ENCODE measurements at places on chromosomes 2 and 18.

DNA sequence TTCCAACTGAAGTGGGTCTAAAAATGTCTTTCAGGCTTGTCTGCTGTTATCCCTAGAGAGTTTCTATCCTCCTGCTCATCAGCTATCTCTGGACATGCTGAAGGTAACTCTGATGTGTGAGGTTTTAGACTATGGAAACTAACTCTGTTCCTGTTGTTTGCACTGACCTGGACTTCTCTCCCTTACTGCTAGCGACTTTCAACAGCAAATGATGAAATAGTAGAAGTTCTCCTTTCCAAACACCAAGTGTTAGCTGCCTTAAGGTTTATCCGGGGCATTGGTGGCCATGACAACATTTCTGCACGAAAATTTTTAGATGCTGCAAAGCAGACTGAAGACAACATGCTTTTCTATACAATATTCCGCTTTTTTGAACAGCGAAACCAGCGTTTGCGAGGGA is 26.9 kb downstream of the RMC1 start:
- H3K27ac ChIP-seq: no peak overlapping the region
- no peak overlapping the region for H3K4me3 ChIP-seq
- no peaks in the 10 kb centered on the region for H3K27me3 ChIP-seq
- no peak for DNase-seq
- H3K36me3 ChIP-seq: peaks cover 98% of the 10 kb centered on the region
- H3K4me1 ChIP-seq: no peaks in the 10 kb centered on the region

GRCh38 chr2:68435615-68436014 is 31.5 kb downstream of the FBXO48 start:
- DNase-seq: no peak
- H3K36me3 ChIP-seq: no peaks in the 10 kb centered on the region
- H3K27me3 ChIP-seq: no peaks in the 10 kb centered on the region
- no peak overlapping the region for H3K27ac ChIP-seq

DNA sequence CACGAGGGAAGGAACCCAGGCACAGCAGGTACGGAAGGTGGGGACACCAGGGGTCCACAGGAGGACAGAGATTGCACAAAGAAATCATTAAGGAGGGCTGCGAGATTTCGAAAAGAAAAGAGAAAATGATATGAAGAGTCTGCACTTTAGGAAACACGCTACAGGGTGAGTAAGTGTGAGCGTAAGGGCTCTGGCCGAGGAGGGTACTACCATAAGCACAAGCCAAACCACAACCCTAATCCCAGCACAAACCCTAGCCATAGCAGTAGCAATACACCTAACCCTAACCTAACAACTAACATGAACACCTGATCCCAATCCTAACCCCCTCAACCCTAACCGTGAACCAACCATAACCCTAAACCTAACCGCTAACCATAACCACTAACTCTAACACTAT is 104.0 kb downstream of the ZNF516 start:
- H3K27me3 ChIP-seq: no peaks in the 10 kb centered on the region
- H3K4me1 ChIP-seq: no peaks in the 10 kb centered on the region
- H3K4me3 ChIP-seq: no peak overlapping the region

GRCh38 chr2:12819103-12819475 is 102.4 kb downstream of the TRIB2 start:
- no peaks in the 10 kb centered on the region for H3K4me1 ChIP-seq
- no peak overlapping the region for H3K27ac ChIP-seq
- H3K4me3 ChIP-seq: no peak overlapping the region
- no peaks in the 10 kb centered on the region for H3K36me3 ChIP-seq
- no peaks in the 10 kb centered on the region for H3K27me3 ChIP-seq
